ENCODE measurements at places on chromosomes 5 and 9.

DNA sequence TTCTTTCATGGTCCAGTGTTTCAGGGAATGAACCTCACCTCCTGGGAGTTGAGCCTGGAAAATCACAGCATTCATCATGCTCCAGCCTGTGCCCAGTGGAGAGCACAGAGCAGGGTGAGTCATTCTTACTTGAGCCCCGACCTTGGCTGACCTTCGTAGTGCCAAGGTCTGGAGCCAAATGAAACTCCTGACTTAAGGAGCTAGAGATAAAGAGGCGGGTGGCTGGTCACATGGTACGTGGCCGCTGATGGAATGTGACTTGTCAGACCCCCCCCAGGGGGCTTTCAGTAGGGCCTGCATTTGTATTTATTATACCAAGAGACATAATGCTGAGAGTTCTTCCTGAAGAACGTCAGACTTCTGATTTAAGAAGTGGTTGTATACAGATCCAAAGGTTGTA, 15.0 kb upstream of the PIP5K1B start:
- DNase-seq, result no peak

DNA sequence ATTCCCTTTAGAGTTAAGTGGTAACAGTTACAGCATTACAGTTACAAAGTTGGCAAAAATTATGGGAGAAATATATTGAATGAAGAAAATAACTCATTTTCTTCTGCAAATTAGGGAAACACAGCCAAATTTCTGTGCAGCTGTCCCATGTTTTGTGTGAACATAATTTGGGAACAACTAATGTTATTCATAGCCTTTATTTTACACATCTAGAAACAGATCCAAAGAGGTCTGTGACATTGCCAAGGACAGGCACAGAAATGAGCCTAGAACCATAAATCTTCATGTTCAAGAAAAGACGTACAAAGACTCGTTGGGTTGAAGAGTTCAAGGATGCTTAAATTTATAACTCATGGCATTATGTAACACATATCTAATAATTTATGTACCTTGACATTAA, 114.1 kb upstream of the TXNDC8 start:
- no peak for DNase-seq

GRCh38 chr9:5195463-5195862, 10.0 kb upstream of the INSL6 start:
- DNase-seq, result no peak

- no peak for DNase-seq
Observed at GRCh38 chr5:51685419-51685818, 302.2 kb downstream of the ISL1 start.

- DNase-seq, result no peak
Observed at GRCh38 chr9:36116593-36116992, 19.9 kb upstream of the GLIPR2 start.

DNA sequence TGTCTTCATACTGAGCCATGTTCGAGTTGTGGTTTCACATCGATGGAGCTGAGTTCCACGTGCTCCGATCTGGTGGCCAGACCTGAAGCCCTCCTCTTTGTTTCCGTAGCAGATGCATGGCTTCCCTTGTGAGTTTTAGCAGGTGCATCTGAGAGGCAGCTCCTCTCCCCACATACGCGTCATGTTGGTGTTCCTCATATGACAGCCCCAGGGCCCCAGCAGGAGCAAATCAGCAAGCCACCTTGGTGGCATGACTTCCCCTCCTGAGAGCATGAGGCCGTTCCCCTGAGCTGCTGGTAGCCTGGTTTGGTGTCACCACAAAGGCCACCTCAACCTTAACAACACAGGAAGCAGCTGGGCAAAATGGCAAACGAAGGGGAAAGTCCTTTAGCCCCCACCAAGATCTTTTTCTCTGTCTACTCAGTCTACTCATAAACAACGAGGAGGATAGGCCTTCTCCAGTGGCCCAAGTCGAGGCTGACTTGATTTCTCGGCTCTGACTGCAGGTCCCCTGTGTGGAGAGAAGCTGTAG, 5.9 kb downstream of the CYFIP2 start:
- DNase-seq, result peak; percentile 72

DNA sequence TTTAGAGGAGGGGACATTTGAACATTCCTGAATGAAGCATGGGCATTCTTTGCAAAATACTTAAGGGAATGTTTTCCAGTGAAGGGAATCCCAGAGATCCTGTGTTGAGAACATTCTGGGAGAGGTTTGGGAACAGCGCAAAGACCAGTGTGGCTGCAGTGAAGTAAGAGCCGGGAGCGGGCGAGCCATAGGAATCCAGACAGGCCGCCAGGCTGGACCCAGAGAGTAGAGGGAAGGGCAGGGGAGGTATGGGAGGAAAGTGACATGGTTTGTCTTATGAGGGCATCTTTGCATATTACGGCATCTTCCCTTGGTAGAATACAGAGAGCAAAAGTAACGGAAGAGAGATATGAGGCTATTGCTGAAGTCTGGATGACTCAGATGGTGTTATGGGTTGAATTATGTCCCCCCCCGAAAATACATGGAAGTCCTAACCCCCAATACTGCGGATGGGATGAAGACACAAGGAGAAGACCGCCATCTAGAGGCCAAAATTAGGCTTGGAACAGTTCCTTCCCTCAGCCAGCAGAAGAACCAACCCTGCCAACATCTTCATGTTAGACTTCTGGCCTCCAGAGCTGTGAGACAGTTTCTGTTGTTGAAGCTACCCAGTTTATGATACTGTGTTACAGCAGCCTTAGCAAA, 268.2 kb downstream of the MAST4 start:
- DNase-seq, result peak; percentile 9

- DNase-seq, result no peak
Observed at GRCh38 chr9:132049900-132050299, 29.8 kb downstream of the MED27 start.

- DNase-seq, result peak; percentile 15
Observed at GRCh38 chr5:175460126-175460525, 16.1 kb upstream of the DRD1 start.

DNA sequence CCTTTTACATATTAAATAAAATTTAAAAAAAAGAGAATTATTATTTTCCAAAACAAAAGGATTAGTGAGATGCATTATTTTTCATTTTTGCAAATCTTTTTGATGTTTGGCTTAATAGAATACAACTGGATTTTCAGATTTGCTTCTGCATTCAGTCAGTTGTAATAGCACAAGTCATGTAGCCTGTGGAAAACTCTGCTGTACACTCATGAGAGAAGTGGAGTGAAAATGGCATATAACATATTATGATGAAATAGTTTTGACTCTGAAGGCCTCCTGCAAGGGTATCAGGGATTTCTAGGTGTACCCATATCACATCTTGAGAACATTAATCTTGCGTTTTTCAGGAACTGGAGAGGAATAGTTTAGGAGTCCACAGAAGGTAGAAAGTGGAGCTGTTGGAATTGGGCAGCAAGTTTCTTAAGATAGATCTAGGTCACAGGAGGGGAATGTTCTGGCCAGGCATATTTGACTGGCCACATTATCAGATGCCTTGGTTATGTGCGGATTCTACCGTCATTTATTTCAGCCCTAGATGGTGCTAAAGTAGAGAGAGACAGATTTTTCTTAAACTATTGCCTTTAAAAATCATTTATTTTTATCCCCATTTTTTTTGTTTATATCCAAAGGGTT, 16.4 kb downstream of the LNPEP start:
- DNase-seq, result no peak

DNA sequence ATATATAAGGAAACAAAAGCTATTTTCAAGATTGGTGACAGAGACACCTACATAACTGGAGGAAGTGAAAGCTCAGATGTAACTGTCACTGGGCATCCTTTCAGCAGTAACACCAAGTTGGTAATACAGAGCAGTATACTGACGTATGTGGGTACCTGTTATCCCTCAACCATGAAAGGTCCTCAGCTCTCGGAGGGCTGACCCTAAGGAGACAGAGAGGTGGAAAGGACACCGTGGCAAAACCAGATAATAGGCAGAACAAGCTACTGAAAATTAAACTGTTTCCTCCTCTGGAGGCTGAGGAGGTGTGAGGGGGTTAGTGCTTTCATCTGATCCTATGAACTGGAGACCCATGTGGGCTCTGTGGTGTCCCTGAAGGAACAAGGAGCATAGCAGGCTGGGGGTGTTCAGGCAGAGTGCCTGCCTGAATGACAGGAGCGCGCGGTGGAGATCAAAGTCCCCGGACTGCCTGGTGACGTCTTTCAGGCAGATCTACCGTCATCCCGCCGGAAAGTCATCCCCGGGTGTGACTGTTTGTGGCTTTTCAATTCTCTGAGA, 130.2 kb upstream of the FSTL4 start:
- DNase-seq, result no peak

- no peak for DNase-seq
Observed at GRCh38 chr9:12698266-12698665, 5.1 kb downstream of the TYRP1 start.

DNA sequence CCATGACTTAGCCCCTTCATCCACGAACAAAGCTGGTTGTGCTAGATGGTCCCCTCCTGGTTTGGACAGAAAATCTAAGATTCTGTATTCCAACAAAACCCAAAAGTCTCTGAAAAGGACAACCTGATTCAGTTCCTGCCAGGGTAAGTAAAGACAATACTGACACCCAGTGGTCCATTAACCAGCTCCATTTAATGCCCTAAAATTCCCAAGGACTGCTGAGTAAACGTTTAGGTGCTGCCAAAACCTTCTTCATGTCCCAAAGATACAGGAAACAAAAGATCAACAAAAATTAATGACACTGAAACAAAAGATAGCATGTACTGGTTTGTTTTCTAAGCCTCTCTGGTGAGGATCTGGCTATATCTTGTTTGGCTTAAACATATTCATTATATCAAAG, 25.3 kb upstream of the PPP1R2B start:
- DNase-seq, result no peak

DNA sequence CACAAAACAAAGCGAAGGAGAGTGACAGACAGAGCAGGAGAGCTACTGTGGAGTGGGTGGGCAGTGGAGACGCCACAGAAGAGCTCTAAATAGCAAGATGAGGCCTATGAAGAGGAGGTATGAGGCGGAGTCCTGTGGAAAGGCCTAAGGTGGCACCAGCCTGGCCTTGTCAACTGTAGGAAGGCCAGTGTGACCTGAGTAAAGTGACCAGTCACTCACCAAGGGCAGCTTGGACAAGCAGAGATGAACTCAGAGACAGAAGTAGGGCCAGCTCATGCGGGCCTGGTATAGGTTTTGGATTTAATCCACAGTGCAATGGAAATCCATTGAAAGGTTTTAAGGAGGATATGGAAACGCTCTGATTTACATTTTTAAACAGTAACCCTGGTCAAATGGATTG, 23.8 kb upstream of the SH3RF2 start:
- no peak for DNase-seq

GRCh38 chr9:105216440-105217178, 27.8 kb upstream of the SLC44A1 start:
- no peak for DNase-seq

DNA sequence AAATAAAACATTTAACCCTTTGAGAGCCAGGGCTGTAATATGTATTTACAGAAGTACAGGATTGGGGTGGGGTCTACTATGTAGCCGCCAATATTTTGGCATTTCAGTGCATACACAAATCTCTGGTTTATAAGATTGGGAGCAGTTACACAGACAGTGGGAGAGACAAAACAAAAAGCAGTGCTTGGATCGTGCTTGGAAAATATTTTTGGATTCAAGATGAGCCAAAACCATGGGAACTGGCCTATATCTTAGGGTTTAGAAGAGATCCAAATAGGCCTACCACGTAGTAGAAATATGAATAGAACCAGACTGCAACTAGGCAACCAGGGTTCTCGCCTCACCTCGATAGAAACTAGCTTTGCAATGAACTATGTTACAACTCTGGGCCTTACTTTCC, 169.6 kb downstream of the SLC12A2 start:
- DNase-seq, result no peak

DNA sequence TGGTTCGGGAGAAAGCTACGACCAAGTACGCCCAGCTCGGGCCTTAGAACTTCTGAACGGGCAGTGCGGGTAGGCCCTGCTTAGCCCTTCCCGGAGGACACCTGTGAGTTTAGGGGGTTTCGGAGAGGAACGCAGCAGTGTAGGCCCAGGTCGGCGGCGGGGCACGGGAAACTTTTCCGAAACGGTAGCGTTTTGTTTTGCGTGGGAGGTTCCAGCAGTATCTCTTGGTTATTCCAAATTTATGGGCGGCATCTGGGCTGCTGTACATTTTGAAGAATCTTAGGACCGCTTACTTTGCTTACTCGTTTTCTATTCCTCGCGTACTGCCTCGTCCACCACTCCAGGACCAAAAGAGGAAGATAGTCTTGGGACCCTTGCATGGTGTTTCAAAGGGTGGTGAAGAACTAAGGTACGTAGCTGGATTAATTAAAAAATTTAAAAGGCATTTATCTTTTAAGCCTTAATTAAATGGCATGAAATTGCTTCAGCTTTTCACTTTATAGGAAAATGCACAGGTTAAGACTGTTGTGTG, 492 bp downstream of the TENT2 start:
- no peak for DNase-seq

DNA sequence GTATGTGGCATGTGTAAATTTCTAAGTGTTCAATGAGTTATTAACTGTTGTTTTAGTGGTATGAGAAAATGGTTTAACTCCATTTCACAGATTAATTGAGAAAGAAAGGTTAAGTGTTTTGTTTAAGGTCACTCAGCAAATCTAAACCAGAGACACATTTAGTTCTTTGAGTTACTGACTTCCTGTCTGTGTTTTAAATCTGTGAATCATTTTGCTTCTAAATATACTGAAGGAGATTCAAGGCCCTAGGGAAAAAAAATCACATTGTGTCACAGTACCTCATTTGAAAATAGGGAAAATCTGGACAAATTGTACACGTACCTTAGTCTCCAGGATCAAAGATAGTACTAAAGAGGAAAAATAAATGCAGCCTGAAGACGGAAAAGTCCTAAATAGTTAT, 368.2 kb downstream of the TMEM161B start:
- no peak for DNase-seq

- DNase-seq, result no peak
Observed at GRCh38 chr5:67437905-67438845, 241.6 kb upstream of the CD180 start.

GRCh38 chr5:158126442-158127405, 267.8 kb upstream of the CLINT1 start:
- DNase-seq, result peak; percentile 79

DNA sequence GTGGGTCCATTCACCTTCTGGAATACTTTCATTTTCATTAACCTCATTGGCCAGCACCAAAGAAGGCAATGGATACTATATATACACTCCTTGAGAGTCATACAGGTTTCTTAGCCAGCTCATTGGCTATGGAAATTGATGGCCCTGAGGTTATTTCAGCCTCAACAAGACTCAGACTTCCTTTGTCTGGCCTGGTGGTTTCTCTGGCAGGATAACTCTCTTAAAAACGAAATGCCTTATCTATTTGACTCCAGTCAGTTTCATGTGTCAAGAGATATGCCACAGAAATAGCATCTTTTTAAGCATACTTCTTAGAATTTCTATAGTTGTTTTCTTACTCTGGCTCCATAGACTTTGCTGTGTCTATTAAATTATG, 28.9 kb downstream of the CDH9 start:
- no peak for DNase-seq

GRCh38 chr5:69078921-69079540, 14.8 kb upstream of the SLC30A5 start:
- no peak for DNase-seq

Data from NCI-H146 (cell line).